Osteocyte (in vitro differentiated cells): ENCODE measurements at places on chromosomes 7 and 10. TPM values are rescaled to one million over a fixed set of nuclear protein-coding genes. Genes with fewer than 3 reads are reported as not detected.
A peak's percentile ranks its signal among the peaks of the same experiment; 100 is the strongest.

- no peak for DNase-seq
- no peak overlapping the region for H3K4me3 ChIP-seq
- no peaks in the 10 kb centered on the region for H3K27me3 ChIP-seq
- no peaks in the 10 kb centered on the region for H3K4me1 ChIP-seq
Measured at GRCh38 chr7:71173955-71174354, 42.0 kb downstream of the GALNT17 start.

DNA sequence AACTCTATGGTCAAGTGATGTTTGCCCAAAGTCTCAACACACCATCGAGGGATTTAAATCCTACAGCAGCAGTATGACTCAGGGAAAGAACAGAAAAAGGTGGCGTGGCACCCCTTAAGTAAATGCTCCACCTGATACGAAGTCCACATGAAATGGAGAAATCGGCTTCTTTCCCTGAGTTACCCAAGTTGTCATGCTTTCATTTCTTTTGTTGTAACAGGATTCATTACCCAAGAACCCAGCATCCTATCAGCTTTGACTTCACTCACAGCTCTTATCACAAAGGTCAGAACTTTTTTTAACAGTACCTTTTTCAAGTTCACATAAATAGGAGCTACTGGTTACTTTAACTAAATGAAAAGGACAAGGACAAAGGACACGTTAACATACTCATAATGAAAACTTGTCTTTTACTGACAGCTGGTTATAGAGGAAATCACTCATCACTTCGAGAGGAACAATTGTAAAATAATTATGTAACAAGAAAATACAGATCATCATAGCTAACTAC is 219.8 kb upstream of the FRMD4A start:
- no peak overlapping the region for H3K4me3 ChIP-seq
- no peak for DNase-seq
- no peak overlapping the region for H3K27ac ChIP-seq

DNA sequence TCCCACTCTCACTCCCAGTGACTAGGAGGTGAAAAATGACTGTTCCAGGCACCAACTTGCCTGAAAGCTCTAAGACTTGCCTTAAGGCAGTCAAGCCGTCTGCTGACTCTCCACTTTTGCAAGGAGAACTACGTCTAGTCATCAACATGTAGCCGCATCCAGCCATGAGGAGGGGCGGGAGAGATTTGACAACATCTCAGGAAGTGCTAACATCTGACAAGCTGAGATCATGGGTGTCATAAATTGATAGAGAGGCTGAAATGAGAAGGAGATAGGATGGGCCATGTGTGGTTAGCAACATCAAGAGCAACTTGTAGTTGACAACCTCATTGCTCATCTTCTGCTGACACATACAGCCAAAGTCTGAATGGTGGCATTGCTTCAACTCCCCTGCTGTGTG is 9.0 kb upstream of the TBXAS1 start:
- H3K4me3 ChIP-seq, result no peak overlapping the region
- no peaks in the 10 kb centered on the region for H3K36me3 ChIP-seq
- H3K4me1 ChIP-seq, result no peaks in the 10 kb centered on the region
- peaks cover 3% of the 10 kb centered on the region for H3K27me3 ChIP-seq

DNA sequence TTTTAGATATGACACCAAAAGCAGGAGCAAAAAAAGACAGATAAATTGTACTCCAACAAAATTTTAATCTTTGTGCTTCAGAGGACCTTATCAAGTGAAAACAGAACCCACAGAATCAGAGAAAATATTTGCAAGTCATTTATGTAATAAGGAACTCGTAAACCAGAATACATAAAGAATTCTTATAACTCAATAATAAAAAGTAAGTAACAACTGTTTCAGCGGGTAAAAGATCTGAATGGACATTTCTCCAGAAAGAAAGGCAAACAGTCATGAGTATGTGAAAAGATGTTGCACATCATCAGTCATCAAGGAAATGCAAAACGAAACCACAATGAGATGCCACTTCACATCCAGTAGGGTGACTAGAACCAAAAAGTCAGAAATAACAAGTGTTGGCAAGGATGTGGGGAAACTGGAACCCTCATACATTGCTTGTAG is 167.7 kb upstream of the KCTD7 start:
- H3K27me3 ChIP-seq, result no peaks in the 10 kb centered on the region
- peaks cover 2% of the 10 kb centered on the region for H3K4me1 ChIP-seq
- DNase-seq, result no peak
- peaks cover 15% of the 10 kb centered on the region for H3K36me3 ChIP-seq

DNA sequence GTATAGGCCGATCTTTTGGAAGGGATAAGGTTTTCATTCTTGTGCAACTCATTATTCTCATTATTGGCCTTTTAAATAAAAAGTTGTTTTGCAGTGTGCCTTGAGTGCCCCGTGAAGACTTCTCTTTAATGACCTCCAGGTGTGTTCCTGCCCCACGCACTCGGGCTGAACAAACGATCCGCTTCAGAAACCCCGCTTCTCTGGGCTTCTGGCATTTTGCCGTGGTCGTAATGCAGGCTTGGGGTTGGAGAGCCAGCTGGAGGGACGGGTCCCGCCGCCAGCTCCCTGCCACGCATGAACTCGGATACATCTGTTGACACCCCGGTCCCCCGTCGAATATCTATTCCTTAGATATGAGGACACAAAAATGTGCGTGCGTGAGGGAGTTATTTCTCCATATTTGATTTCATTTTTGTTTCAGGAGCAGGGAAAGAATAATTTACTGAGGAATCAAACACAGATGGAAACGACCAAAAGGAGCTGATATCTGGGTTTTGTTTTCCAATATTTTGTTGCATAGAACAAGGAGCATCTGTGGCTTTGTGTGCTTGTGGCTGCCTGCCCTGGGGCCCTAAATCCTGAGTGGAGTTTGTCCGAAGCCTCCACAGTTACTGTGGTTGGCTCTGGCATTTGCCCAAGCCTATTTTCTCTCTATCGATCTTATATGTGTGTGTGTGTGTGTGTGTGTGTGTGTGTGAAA is 17.0 kb upstream of the TTYH3 start:
- no peak for DNase-seq
- no peaks in the 10 kb centered on the region for H3K27me3 ChIP-seq
- no peak overlapping the region for H3K4me3 ChIP-seq
- H3K27ac ChIP-seq, result peak overlapping the region; percentile 33
- peaks cover 47% of the 10 kb centered on the region for H3K4me1 ChIP-seq

The TFR2 gene
- 0.19 and 0.31 TPM in 2 replicates for total RNA-seq

The FXYD4 gene
- total RNA-seq, result not detected in 2 replicates

DNA sequence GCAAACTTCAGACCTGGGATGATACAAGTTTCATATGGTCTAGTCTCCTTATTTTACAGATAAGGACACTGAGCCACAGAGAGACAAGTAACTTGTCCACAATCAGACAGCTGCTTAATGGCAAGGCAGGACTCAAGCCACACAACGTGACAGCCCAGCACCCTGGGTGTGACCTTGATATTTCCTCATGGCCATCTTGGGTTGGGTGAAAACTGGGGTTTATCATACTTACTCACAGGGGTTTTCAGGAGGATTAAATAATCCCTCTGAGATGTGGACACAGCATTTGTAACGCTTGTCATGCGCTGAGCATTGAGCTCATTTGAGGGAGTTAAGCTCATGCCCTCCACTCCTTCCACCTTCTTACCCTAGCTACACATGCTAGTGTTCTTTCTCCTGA is 58.0 kb downstream of the ABLIM1 start:
- H3K4me1 ChIP-seq, result peaks cover 25% of the 10 kb centered on the region
- no peak for DNase-seq
- no peaks in the 10 kb centered on the region for H3K27me3 ChIP-seq
- peaks cover 2% of the 10 kb centered on the region for H3K36me3 ChIP-seq
- no peak overlapping the region for H3K27ac ChIP-seq

The ANKRD22 gene
- not detected in 2 replicates for total RNA-seq

The ZSWIM8 gene
- total RNA-seq, result 164 and 186 TPM in 2 replicates

The SPDYE8 gene
- not detected in 2 replicates for total RNA-seq

- no peaks in the 10 kb centered on the region for H3K36me3 ChIP-seq
- no peak overlapping the region for H3K4me3 ChIP-seq
- peaks cover 21% of the 10 kb centered on the region for H3K27me3 ChIP-seq
- H3K27ac ChIP-seq, result no peak overlapping the region
- peaks cover 8% of the 10 kb centered on the region for H3K4me1 ChIP-seq
- DNase-seq, result no peak
Measured at GRCh38 chr7:157668221-157668883, 331.5 kb downstream of the DNAJB6 start.

GRCh38 chr7:20713792-20714191 is 72.9 kb downstream of the SP8 start:
- H3K4me1 ChIP-seq, result no peaks in the 10 kb centered on the region
- H3K36me3 ChIP-seq, result no peaks in the 10 kb centered on the region
- no peak overlapping the region for H3K27ac ChIP-seq
- DNase-seq, result no peak
- no peaks in the 10 kb centered on the region for H3K27me3 ChIP-seq
- H3K4me3 ChIP-seq, result no peak overlapping the region

- H3K4me3 ChIP-seq, result no peak overlapping the region
- peaks cover 9% of the 10 kb centered on the region for H3K4me1 ChIP-seq
- H3K27me3 ChIP-seq, result peaks cover 82% of the 10 kb centered on the region
- DNase-seq, result no peak
- no peak overlapping the region for H3K27ac ChIP-seq
Measured at GRCh38 chr7:27164367-27165088, 809 bp downstream of the HOXA9 start.

The GPR15LG gene
- not detected in 2 replicates for total RNA-seq

DNA sequence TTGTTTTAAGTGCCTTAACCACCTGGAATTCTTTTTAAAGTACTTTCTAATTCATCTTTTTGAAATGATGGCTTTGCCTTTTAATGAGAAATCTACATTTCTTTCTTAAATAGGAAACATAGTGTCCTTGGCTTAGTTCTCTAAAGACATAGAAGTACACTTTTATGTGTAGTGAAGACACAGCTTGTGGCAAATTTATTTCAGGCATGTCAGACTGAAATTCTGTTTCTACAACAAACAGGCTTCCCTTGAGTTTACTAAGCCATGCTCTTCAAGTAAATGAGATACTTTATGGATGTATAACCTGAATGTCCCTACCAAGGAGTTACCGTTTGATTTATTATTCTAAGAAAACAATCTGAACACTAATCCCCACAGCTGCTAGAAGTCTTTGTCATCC is 136.9 kb upstream of the MAGI2 start:
- no peaks in the 10 kb centered on the region for H3K4me1 ChIP-seq
- H3K27me3 ChIP-seq, result peaks cover 16% of the 10 kb centered on the region
- no peak overlapping the region for H3K27ac ChIP-seq
- no peak for DNase-seq

The BMPER gene
- 0.50 and 0.56 TPM in 2 replicates for total RNA-seq

- no peak overlapping the region for H3K4me3 ChIP-seq
- H3K4me1 ChIP-seq, result peaks cover 10% of the 10 kb centered on the region
- H3K27ac ChIP-seq, result no peak overlapping the region
- DNase-seq, result no peak
- H3K36me3 ChIP-seq, result peaks cover 6% of the 10 kb centered on the region
- H3K27me3 ChIP-seq, result no peaks in the 10 kb centered on the region
Measured at GRCh38 chr7:127986581-127987521, 44.4 kb downstream of the LRRC4 start.

The GBX1 gene
- total RNA-seq, result not detected in 2 replicates
